ENCODE measurements at places on chromosomes 12 and 14. TPM values are rescaled to one million over a fixed set of nuclear protein-coding genes. Genes with fewer than 3 reads are reported as not detected.

The TAS2R7 gene
- not detected for total RNA-seq

The CHURC1 gene
- total RNA-seq = 31.5 TPM

The FAM216A gene
- 22.4 TPM for total RNA-seq

The NOVA1 gene
- 36.4 TPM for total RNA-seq

The KCNJ8 gene
- 0.59 TPM for total RNA-seq

The DNAI7 gene
- not detected for total RNA-seq

The C12orf54 gene
- not detected for total RNA-seq

The ACVRL1 gene
- 201 TPM for total RNA-seq

The EEF1AKMT3 gene
- total RNA-seq = 9.4 TPM

The CRIP2 gene
- 24.6 TPM for total RNA-seq

The SIX4 gene
- 10.8 TPM for total RNA-seq

The RERGL gene
- total RNA-seq = not detected

The KRT3 gene
- not detected for total RNA-seq

The PLD4 gene
- under 0.01 TPM for total RNA-seq

The RNASE3 gene
- total RNA-seq = not detected

The SLC7A8 gene
- 3.3 TPM for total RNA-seq

The ARHGEF25 gene
- 4.0 TPM for total RNA-seq

The LBHD2 gene
- not detected for total RNA-seq

The ADCY4 gene
- total RNA-seq = 3.7 TPM

Data from subcutaneous preadipocyte (primary cell).